ENCODE measurements at places on chromosomes 5 and 9.

GRCh38 chr5:147920420-147921030 is 14.2 kb upstream of the C5orf46 start:
- no peak for DNase-seq

DNA sequence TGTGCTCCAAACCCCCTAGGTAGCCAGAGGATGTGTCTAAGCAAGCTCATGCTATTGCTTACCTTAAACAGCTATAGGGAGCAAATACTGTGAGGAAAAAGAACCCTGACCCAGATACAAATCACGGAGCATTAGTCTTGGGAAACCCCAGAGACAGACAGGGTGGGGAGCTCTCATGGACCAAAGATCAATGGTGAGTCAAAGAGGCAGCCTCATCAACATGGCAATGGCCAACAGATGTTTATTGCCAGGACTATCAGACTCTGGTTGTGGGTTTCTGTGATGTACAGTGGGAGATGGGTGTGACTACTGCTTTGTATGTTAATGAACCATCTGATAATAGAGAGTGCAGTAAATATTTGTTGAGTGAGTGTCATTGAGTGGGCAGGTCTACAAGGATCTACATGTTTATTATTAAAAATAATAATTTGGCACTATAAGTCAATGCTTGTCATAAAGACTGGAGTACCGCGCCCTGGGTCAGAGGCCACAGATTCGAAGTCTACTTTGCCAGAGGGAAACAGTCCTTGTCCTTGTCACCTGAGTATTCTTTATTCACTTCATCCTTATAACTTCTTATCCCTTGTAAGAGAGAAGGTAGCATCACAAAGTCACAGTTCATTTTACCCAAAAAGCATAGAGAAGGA is 56.5 kb upstream of the RAI14 start:
- DNase-seq, result no peak

DNA sequence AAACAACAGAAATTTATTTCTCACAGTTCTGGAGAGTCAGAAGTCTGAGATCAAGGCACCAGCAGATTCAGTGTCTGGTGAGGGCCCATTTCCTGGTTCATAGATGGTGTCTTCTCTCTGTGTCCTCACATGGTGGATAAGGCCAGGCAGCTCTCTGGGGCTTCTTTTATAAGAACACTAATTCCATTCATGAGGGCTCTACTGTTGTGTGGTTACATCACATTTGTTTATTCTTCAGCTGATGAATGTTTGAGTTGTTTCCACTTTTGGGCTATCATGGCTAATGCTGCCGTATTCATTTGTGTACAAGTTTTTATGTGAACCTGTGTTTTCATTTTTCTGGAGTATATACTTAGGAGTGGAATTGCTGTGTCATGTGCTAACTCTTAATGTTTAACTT is 35.2 kb downstream of the DDX4 start:
- DNase-seq, result no peak

DNA sequence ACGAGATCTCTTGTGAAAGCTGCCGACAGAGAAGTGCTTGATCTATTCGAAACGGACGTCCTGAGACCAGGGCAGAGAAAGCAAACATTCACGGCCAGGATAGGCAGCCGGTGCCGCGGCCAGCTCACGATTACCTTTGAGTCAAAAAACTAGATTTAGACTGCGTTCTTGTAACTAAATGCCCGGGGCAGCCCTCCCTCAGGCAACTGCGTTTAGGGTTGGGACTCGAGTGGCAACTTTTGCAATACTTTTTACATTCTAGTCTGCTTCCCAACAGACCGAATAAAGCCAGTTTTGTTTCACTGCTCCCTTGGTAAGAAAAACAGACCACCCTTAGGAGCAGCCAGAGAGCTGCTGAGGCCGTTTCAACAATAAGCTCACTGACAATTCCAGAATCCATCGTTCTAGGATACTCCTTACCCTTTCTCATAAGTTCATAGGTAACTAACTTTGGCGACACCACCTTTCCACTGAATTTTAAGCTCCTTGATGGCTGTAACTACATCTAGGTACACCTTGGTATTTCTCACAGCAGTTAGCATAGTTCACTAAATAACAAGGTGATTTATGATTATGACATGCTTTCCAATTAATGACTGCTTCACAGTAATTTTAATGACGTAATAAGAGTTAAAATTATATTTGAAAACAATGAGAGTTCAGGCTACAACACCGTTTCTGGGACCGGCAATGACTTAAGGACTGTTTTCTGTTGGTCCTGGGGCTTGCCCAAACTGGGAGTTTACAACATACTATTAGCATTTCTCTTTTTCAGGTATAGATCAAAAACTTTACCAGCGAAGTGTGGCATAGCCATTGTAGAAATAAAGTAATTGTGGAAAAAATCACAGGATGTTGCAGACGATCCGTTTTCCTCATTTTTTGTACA is 899 bp upstream of the RAPGEF6 start:
- DNase-seq, result peak; percentile 54

GRCh38 chr5:11619339-11620024 is 284.8 kb downstream of the CTNND2 start:
- peak; percentile 62 for DNase-seq

DNA sequence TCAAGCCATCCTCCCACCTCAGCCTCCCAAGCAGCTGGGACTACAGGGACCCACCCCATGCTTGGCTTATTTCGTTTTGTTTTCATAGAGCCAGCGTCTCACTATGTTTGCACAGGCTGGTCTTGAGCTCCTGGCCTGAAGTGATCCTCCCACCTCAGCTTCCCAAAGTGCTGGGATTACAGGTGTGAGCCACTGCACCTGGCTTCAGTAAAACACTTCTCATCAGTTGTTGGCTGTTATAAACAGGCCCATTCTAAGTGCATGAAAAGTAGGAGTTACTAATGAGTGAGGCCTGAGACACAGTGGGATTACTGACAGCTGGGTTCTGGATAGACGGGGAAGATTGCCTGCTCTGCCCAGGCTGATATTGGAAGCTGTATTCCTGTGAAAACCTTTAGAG is 3.5 kb downstream of the CRB2 start:
- peak; percentile 30 for DNase-seq

DNA sequence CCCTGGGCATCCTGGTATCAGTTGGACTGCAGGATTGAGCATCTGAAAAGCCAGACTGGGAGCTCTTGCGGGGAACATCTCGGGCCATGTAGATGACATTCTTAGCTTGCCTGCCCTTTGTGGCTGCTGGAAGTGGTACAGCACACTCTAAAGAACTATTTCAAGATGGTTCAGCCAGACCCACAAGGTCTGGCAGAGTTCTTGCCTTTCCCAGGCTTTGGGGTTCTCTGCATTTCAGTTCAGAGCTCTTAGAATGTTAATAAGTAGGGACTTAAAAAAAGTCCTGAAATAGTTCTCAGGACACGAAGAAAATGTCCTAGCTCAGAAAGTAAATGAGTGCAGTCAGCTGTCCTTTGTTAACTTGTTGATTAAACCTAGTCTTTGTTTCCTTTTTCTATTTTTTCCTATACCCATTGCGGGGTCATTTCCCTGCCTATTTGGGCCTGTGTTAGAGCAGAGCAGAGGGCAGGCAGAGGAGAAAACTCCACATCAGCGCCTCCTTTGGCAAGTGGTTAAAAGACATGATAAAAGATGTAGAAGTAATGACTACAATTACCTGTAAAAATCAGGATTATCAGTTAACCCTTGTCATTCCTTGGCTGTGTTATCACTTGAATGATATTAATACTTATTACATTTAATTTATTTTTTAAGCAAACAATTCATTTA is 291.5 kb downstream of the ZSWIM6 start:
- DNase-seq, result no peak

DNA sequence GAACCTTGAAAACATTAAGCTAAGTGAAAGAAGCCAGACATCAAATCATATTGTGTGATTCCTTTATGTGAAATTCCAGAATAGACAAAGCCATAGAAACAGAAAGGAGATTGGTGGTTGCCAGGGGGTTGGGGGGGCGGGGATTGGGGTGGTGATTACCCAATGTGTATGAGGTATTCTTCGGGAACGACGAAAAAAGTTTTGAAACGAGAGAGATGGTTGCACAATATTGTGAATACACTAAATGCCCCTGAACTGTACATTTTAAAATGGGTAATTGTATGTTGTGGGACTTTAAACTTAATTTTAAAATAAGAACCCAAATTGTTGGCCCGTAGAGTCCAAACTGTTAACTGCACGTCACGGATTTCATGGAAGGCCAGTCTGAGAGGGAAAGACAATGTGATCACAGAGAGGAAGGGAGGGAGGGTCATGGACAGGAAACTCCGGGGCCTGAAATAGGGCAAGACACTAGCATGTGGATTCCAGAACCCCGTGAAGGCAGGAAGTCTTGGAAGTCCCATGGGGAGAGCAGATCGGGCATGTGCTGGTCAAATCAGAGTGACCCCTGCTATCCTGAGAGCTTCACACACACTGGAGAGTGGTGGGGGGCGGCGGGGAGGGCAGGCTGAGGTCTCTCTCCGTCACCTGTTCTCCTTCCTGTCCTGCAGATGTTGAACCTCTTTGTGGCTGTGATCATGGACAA is 218.4 kb downstream of the CACNA1B start:
- no peak for DNase-seq

- no peak for DNase-seq
Observed at GRCh38 chr5:57903458-57903857, 420.8 kb upstream of the ACTBL2 start.

- DNase-seq, result no peak
Observed at GRCh38 chr5:17413691-17414090, 84.3 kb upstream of the TAF11L2 start.

DNA sequence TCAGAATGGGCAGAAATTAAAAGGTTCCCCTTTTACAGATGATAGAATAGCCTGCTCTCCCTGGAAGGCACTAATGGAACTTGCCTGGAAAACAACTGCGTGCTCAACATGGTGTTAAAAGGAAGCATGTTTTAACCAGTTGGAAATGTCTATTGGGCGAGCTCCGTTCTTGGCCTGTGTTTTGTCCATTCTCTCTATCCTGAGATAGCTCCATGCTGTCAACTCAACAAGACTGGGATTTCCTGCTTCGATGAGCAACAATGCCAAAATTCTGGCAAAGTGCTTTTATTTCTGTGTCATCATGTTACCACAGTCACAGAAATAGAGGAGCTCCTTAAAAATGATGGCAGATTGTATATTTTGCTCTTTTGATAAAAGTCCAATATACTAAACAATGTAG is 198.3 kb downstream of the PLK2 start:
- DNase-seq, result no peak

DNA sequence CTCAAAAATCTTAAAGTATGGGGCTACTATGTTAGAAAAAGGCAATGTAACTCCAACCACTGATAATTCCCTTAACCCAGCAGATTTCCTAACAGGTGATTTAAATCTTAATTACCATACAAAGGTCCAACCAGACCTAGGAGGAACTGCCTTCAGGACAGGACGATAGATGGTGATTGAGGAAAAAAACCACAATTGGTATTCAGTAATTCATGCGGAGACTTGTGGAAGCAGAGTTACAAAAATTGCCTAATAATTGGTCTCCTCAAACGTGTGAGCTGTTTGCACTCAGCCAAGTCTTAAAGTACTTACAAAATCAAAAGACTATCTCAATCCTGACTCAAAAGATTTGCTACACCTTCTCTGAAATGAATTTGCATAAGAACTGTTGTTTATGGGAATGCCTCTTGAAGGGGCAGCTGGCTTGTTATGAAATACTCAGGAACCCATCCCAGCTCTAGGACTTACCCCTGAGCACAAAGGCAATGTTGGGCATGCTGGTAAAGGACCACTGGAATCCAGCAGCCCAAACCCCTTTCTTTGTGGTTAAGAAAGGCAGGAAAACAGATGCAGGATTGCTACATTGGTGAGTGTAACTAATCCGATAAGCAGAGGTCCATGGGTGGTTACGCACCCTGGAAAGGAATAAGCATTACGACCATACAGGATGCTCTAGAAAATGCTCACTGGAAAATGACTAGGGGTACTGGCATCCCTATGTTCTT is 26.7 kb upstream of the EPB41L4A start:
- no peak for DNase-seq

DNA sequence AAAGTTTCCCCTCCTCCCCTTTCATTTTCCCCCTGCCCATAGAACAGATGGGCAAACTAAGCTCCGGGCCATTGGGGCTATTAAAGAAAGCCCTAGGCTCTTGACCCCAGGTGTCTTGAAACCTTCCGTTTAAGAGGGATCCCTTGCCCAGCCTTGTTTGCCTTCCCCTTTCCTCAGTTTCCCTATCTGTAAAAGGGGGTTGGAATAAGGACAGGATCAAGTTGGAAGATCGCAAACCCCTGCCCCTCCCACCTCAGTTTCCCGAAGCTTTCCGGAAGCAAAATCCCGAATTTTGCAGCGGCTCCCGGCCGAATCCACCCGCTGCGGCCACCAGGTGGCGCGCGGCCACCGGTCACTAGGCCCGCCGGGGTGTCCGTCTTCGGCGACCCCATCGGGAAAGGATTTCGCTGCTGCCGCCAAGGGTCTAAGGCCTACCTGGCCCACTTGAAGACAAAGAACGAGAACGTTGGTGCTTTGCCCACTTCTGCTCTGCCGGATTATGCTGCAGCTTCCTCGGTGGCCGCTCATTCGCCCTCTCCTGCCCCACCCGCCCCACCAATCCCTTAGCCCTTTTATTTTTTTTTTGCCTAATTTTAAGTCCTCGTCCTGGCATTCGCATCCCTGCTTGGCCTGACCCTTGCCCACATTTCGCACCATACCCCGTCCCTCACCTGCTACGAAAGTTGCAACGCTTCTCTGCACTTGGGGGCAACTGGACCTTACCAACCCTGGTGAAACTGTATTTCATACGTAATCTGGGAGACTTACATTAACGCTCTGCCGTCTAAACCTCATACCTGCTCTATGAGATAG is 962 bp upstream of the NR6A1 start:
- DNase-seq, result peak; percentile 85

DNA sequence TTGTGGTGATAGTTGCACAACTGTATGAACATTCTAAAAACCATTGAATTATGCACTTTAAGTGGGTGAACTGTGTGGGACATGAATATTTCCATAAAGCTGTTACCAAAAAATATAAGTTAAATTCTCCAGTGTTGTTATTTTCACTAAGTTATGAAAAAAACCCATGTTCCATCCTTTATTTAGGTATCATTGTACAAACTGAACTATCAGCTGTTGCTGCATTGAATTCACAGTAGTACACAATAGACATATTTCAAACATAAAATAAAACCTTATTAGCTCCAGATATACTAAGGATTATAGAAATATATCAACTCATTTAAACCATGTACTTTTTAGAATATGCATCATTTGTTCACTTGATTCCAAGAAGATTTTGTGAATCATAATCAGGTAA is 192.1 kb downstream of the COMMD10 start:
- DNase-seq, result no peak

- no peak for DNase-seq
Observed at GRCh38 chr9:100277166-100277979, 75.4 kb downstream of the TEX10 start.

GRCh38 chr9:34988218-34989002 is 1.1 kb upstream of the DNAJB5 start:
- peak; percentile 45 for DNase-seq

- DNase-seq, result no peak
Observed at GRCh38 chr5:140299056-140299455, 3.8 kb downstream of the PFDN1 start.
